ENCODE measurements at places on chromosomes 4 and X.
A peak's percentile ranks its signal among the peaks of the same experiment; 100 is the strongest.

GRCh38 chr4:80075995-80076675 lies 3.1 kb upstream of the ANTXR2 start:
- no peak for DNase-seq

DNA sequence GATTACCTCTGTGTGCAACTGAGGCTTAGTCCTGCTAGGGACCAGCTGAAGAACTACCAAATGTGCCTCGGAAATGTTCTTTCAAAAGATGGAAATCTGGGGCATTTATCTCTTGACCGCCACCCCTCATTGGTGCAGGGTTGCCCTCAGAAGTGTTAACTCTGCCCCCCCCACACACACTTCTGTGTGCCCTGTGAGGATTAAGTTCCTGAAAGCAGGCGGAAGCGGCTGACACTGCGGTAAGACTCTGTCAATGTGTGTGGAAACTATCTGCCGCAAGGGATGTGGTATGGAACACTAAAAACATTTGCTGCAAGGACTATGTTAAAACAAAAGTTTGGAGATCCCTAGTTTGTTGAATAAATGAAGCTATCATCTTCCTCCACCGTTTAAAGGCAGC lies 106.9 kb upstream of the NDP start:
- no peak for DNase-seq

DNA sequence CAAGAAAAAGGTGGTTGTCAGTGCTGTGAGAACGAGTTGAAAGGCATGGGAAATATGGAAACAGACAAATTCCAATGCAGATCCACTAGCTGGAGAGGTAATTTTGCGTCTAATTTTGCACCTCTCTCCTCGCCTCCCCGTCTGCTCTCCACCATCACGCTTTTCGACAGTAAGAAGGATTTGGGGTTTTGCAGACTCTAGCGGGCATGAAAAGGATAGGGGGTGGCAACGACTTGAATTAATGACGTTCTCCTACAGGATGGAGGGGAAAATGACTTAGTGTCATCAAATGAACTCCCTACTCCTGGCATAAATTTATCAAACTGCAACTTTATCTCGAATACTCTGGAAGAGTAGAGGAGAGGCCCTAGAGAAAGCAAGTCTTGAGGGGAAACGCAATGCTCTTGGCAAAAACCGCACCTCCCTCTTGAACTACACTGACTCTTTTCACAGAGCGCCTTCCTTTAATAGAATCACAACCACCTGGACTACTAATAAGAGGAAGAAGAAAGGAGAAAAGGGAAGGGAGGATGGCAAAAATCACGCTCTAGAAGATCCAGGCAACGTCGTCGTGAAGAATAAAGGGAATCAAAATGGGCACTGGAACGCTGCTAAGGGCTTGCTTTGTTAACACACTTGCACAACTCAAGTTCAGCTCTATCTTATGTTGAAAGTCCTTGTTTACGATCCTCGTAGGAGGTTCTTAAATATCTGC lies 871 bp upstream of the SLITRK2 start:
- no peak for DNase-seq

DNA sequence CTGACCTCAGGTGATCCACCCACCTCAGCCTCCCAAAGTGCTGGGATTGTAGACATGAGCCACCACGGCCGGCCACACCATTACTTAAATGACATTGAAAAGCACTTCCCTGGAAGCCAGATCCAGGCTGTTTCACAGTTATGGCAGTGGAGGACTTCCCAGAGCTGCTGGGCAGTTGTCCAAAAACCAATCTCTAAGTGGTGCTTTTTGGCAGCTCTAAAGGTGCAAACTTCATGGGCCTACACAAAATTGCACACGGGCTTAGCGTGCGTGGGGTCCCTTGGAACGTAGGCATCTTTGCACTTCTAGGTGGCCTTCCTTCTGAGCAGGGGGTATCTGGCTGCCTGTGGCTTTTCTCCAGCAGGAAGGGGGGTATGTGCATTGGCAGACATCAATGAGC lies 172.3 kb downstream of the SHOX start:
- DNase-seq, result no peak

DNA sequence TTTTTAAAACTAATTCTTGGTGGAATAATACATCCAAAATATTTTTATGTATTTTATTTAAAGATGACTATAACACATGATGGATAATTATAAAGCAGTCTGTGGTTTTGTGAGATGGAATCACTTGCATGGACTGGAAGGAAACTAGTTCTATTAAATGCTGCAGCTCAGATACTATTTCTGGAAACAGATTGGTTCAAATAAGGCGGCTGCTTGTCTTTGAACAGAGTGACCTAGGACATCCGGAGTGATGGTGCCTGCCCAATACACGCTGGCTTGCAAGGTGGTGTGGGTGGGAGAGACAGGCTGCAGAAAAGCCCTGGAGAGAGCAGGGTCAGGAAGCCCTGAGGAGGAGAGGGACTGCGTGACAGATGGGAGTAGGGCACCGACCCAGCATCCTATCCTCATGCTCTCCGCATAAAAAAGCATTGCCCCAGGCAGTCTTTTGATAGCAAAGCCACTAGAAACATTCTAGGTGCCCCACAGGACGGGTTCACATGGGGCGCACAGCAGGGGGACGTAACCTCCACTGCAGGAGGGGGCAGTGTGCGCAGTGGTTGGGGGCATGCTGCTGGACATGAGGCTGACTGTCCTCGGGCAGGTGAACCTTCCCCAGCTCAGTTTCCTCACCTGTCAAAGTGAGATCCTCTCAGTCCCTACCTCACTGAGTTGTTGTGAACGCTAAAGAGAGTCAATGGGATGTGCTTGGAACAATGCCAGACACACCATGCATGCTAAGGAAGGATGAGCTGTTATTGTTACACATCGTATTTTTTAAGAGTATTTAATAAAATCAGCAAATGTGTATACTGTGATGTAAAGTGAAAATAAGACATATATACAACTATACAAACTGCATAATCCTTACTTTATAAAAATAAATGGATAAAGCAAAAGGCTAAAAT lies 71.3 kb downstream of the EVC2 start:
- DNase-seq, result no peak

- no peak for DNase-seq
Measured at GRCh38 chrX:134548257-134549201, 88.6 kb downstream of the HPRT1 start.

DNA sequence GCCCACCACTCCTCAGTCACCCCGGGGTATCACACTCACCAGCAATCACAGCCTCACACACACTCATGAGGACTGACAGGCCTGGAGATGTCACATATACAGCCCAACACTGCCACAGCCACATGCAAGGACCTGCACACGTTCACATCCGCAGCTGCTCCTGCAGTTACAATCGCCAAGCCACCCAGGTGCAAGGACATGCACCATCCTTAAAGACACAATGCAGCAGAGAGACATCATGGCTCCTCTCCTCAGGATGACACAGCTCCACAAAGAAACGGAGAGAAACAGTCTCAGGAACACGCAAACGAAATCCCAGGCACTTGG lies 1.1 kb downstream of the PCSK1N start:
- no peak for DNase-seq

GRCh38 chr4:178598672-178599071 lies 1156.4 kb upstream of the AGA start:
- DNase-seq, result no peak

DNA sequence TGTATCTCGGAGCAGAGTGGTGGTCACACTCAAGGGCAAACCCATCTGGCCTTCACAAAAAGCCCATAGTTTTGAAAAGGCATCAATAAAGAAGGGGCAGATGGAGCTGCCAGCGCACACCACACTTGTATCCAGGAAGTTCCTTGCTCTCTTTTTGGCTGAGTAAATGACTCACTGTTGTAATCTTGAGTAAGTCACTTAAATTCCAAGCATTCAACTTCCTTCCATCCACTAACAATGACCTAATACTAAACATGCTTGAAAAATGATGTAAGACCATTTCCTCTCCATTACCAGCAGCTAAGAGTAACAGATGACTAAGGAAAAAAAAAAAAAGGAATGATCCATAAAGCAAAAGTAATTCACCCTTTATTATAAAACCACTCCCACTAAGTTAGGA lies 32.4 kb upstream of the MYOZ2 start:
- DNase-seq, result no peak

- DNase-seq, result no peak
Measured at GRCh38 chrX:65999029-65999562, 40.8 kb downstream of the VSIG4 start.

- no peak for DNase-seq
Measured at GRCh38 chr4:122997463-122998101, 75.2 kb upstream of the NUDT6 start.

- no peak for DNase-seq
Measured at GRCh38 chr4:103097112-103097511, 2.5 kb downstream of the BDH2 start.

DNA sequence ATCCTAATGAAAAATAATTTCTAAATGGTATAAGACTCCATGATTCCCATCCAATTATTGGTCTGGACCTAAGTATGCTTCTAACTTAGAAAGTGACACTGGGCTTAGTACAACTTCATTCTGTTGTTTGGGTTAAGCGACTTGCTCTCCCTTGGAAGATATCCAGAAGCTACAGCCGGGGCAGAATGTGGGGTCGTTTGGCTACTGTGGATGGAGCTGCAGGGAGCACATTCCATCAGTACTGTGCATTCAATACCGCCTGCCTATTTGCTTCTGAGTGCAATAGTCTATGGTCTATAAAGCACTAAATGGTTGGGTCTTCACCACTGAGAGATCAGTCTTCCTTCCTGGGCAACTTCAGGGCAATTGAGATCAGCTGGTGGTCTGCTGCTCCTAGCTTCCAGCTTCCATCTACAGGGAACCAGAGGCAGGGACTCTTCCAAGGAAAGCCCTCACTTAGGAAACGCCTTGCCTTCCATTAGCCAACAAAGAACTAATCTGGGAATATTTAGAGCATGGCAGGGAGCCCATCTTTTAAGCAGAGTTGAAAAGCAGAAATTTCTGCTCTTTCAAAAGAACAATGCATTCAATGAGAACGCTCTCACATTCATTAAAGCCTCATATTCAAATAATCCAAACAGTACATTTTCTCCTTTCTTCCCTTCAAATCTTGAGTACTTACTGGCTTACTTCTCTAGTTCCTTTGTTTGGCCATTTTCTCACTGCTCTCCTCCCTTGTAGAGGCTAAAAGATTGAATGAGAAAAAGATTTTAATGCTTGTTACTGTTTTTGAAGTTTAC lies 1049.9 kb upstream of the TENM3 start:
- no peak for DNase-seq

DNA sequence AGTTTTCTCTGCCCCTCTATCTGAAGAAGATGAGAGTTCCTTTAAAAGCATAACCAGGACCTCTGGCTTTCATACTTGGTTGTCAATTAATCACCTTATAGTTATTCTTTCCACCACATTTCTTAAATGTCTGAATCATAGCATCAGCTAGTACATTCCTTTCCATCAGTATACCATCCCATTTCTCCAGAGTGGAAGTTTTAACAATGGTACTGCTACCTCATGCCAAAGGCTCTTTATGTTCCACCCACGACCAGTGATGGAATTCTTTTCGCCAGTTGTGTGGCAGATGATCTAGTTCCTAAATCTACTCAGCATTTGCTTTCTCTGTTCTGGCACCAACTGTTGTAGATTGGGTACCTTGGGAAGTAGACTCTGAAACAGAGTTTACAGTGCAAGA lies 379.8 kb downstream of the ZNF674 start:
- DNase-seq, result no peak

- no peak for DNase-seq
Measured at GRCh38 chr4:164614999-164615398, 138.9 kb upstream of the SMIM31 start.

DNA sequence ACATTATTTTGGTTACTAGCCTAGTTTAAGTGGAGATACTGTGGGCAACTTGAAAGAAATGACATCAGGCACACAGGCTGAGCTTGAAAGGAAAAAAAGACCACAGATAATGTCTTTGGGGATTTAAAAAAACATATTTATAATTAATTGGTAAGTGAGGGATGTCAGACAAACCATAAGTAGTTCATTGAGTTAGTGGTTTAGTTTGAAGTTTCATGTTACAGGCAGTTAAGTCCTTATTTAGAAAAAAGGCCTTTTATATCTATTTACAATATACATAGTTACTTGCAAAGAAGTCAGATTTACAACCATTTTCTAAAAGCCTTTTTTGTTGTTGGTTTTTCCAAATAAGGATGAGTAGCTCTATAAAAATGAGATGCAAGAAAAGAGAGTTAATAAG lies 89.2 kb downstream of the CDS1 start:
- DNase-seq, result no peak

- no peak for DNase-seq
Measured at GRCh38 chr4:80489798-80490197, 154.3 kb downstream of the CFAP299 start.

- DNase-seq, result no peak
Measured at GRCh38 chr4:845233-845835, 19.4 kb upstream of the CPLX1 start.

DNA sequence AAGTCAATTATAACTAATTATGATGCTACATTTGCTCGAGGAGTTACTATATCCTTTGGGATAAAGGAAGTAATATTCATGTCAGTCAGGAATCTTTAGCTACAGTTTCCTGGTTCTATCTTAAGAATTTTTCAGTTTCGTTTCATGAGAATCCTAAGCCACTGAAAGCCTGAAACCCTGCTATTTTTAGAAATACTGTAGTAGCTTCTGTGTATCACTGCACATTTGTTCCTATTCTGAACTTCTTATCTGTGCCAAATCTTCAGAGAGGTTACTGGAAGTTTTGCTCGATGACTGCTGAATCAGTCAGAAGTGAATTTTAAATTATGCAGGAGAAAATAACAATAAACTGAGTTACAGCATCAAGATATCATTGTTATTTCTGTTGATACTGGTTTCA lies 249.2 kb downstream of the TENM3 start:
- DNase-seq, result no peak

- no peak for DNase-seq
Measured at GRCh38 chr4:10285028-10285427, 168.4 kb upstream of the WDR1 start.

DNA sequence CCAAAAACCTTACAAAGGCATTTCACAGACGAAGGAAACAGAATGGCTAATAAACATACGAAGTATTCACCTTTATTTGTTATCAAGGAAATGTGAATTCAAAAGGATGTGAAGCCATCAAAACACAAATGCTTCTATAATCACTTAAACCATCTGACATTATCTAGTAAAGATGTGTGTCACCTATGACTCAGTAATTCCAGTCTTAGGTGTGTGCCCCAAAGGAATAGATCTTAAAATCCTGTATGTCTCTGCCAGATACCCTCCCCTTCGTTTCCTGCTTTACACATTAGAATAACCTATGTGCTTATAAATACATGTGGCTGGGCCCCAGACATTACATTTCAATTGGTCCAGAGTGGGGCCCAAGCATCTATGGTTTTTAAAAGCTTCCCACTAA lies 41.8 kb upstream of the CEP135 start:
- DNase-seq, result peak; percentile 11
